ENCODE measurements at places on chromosomes 11 and 22. TPM values are rescaled to one million over a fixed set of nuclear protein-coding genes. Genes with fewer than 3 reads are reported as not detected.

GRCh38 chr11:11230802-11231562 is 122.1 kb downstream of the CSNK2A3 start:
- DNase-seq = peak; percentile 76

GRCh38 chr11:12689029-12689755 is 15.0 kb downstream of the TEAD1 start:
- DNase-seq = no peak

- peak; percentile 84 for DNase-seq
Observed at GRCh38 chr11:65539744-65540289, 14.9 kb downstream of the SCYL1 start.

DNA sequence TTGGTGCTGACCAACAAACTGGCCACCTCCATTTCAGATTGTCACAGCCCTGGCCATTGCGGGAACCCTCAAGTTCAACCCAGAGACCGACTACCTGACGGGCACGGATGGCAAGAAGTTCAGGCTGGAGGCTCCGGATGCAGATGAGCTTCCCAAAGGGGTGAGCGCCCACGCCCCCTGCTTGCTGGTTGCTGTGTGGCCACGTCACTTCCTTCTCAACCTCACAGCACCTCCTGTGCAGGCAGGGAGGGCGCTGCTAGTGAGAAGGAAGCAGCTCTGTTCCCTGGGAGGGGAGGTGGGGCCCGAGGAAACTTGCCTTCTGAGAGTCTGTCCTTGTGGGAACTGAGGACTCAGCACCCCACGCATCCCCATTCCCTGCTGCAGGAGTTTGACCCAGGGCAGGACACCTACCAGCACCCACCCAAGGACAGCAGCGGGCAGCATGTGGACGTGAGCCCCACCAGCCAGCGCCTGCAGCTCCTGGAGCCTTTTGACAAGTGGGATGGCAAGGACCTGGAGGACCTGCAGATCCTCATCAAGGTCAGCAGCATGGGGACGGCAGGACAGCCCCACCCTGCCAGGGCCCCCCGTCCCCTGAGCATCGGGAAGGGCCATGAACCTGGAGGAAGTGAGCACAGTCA is 19.3 kb downstream of the POLR3H start:
- DNase-seq = no peak

- peak; percentile 53 for DNase-seq
Observed at GRCh38 chr11:111565114-111565720, 24.7 kb downstream of the LAYN start.

DNA sequence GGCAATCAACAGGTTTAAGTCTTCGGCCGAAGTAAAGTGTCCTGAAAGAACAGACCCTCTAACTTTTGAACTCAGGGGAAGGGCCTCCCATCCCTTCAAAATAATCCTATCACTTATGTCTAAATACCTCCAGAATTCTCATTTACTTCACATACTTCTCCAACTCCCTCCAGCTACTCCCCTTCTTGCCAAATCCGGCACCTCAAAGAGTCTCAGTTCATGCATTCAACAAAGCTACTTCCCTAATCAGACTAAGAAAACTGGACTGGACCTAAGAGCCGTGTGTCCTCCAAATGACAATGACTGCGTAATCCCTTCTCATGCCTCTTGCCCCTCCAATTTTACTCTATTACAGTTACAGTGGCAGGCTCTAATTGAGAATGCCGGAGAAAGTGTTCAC is 1.3 kb downstream of the DDB1 start:
- DNase-seq = no peak

GRCh38 chr22:45776313-45776585 is 104.6 kb downstream of the ATXN10 start:
- DNase-seq = no peak

GRCh38 chr22:40813912-40814315 is 5.2 kb downstream of the SLC25A17 start:
- no peak for DNase-seq

SULT4A1 gene
- 16.2 TPM for total RNA-seq

PHETA2 gene
- total RNA-seq = 3.2 TPM

Data from H9 (cell line).